Activated CD4-positive, CD25-positive, alpha-beta regulatory T cell (primary cell): ENCODE measurements at places on chromosomes 7 and 10.

DNA sequence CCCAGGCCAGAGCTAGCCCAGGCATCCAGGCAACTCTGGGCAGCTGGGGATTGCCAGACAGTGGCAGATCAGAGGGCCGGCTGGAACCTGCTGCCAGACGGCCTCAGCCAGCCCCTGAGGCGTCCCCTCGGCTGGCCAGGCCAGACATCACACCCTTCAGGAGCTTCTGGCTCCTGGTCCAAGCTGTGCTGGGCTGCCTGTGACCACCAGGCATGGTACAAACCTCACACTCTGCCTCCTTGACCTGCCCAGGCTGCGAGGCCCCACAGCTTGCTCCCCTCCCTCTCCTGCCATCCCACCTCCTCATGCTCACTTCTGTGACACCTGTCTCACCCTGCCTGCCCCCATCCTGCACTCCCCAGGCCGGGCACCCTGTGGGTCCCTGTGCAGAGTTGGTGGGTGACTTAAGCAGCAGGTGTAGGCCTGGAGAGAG is 5.7 kb downstream of the DEPP1 start:
- DNase-seq = no peak

- DNase-seq = no peak
Observed at GRCh38 chr7:134991469-134992339, 5.4 kb downstream of the AGBL3 start.

DNA sequence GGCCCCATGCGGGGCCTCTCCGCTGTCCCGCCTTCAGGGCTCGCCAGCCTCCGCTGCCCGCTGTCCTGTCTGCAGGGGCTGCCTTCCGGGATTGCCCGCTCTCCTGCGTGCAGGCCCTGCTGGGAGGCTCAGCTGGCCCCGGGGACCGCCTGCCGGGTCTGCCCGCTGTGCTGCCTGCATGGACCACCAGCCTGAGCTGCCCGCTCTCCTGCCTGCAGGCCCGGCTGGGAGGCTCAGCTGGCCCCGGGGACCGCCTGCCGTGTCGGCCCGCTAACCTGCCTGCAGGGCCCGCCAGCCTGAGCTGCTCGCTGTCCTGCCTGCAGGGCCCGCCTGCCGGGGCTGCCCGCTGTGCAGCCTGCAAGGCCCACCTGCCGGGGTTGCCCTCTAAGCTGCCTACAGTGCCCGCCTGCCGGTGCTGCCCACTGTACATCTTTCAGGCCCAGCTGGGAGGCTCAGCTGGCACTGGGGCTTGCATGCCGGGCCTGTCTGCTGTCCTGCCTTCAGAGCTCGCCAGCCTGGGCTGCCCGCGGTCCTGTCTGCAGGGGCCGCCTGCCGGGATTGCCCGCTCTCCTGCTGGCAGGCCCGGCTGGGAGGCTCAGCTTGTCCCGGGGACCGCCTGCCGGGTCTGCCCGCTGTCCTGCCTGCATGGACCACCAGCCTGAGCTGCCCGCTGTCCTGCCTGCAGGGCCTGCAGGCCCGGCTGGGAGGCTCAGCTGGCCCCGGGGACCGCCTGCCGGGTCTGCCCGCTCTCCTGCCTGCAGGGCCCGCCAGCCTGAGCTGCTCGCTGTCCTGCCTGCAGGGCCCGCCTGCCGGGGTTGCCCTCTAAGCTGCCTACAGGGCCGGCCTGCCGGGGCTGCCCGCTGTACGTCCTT is 165.1 kb downstream of the GLRX3 start:
- DNase-seq = peak; percentile 62

DNA sequence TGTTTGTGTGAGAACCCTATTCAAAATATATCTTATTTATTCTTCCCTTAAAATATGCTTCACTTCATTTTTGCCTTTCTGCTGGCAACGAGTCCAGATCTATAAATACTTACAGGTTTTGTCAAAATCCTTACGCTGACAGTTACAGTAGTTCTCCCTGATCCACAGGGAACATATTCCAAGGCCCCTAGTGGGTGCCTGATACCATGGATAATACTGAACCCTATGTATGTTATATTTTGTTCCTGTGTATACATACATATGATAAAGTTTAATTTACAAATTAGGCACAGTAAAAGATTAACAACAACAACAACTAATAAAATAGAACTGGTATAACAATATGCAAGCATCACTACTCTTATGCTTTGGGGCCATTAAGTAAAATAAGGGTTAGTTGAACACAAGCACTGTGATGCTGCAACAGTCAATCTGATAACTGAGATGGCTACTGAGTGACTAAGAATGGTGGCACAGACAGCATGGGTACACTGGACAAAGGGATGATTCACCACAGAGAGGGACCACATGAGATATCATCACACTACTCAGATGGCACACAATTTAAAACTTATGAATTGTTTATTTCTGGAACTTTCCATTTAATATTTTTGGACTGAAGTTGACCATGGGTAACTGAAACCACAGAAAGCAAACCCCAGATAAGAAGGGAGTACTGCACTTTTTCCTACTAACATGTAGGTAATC is 29.4 kb upstream of the PCGF5 start:
- DNase-seq = no peak

- DNase-seq = no peak
Observed at GRCh38 chr7:128366300-128366699, 4.8 kb upstream of the PRRT4 start.

DNA sequence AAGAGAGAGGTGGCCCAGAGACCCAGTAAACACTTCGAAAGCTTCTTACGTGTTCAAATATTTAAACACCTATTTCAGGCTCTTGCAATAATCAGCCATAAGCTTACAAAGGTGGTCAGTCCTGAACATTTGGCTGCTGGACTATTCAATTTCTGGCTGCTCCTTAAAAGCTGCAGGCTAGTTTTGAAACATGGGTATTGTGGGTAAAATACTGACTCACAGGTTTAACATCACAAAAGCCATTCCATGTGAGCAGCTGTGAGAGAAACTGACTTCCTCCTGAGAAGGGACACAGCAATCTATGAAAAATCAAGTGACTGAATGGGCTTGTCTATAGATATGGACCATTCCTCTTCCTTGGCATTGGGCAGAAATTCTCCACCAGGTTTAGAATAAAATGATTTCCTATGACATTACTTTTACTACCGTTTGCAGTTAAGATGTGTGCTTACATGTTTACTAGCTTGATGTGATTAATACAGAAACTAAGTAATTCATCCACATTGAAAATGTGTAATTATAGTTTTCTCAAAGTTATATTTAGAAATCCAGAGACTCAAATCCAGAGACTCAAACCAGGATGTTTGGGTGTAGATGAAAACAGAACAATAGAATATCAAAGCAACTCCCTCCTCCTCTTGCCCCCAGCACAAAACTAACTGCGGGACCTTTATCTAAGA is 252.3 kb downstream of the GATA3 start:
- no peak for DNase-seq

GRCh38 chr7:78020136-78020873 is 221.7 kb downstream of the PHTF2 start:
- no peak for DNase-seq

GRCh38 chr10:14782691-14783363 is 8.1 kb upstream of the FAM107B start:
- no peak for DNase-seq

- no peak for DNase-seq
Observed at GRCh38 chr10:70738006-70738760, 47.0 kb downstream of the TBATA start.

DNA sequence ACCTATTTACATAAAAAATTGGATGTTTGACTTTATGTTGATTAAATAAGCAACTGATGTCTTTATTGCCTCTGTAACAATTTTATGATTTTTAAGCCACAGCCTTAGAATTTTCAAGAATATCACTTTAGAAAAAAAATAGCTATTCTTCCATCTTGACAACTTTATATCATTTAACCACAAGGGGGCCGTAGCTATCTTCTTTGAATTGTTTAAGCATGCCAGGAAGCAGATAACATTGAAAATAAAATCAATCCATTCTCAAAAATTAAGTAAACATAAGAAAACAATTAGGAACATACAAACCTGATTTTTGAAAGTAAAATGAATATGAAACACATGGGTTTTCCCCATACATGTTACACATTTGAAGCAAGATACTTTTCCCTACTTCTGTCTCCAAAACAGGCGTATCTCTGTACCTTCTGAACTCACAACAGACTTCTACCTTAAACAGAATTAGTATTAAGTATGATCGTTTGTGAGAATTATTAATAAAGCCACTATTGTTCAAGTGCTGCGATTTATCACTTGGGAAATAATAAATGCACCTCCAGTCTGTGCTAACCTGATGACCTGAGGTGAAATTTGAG is 209.0 kb downstream of the CACNA2D1 start:
- no peak for DNase-seq

- DNase-seq = no peak
Observed at GRCh38 chr10:102580230-102580629, 64.0 kb upstream of the TRIM8 start.

GRCh38 chr7:1586126-1586826 is 16.4 kb upstream of the PSMG3 start:
- DNase-seq = no peak

- no peak for DNase-seq
Observed at GRCh38 chr7:142709921-142710320, 39.4 kb upstream of the PRSS1 start.

GRCh38 chr7:135147899-135148721 is at the start of gene TMEM140:
Gene TMEM140, plus strand, starts transcription at chr7:135148072. Its CDS starts 16,370 bp downstream, at chr7:135164442.
- peak; percentile 12 for DNase-seq

DNA sequence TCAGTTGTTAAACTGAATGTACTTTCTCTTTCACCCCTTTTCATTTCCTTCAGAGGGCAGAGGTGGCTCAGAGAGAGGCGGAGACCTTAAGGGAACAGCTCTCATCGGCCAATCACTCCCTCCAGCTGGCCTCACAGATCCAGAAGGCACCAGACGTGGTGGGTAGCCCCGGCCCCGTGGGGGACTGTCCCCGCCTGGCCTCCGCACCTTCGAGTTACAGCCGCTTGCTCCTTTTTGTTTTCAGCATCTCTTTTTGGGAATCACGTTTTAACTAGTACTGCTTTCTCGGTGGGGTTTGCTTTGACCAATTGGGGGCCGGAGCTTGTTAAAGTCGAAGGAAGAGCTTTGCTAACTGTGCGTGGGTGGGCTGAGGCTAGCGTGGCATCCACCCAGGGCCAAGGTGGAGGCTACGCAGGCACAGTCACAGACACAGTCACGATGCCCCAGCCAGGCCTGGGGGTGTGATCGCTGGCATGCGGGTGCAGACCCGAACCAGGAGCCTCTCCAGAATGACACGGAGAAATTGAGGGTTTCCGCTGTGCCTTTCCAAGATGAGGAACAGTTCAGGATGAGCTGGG is 116.2 kb upstream of the SH2B2 start:
- no peak for DNase-seq

- no peak for DNase-seq
Observed at GRCh38 chr10:28328346-28328745, 25.5 kb upstream of the MPP7 start.

GRCh38 chr10:77970869-77971803 is 44.6 kb upstream of the DLG5 start:
- no peak for DNase-seq

GRCh38 chr10:69344591-69345252 is 66.4 kb downstream of the HK1 start:
- DNase-seq = no peak

DNA sequence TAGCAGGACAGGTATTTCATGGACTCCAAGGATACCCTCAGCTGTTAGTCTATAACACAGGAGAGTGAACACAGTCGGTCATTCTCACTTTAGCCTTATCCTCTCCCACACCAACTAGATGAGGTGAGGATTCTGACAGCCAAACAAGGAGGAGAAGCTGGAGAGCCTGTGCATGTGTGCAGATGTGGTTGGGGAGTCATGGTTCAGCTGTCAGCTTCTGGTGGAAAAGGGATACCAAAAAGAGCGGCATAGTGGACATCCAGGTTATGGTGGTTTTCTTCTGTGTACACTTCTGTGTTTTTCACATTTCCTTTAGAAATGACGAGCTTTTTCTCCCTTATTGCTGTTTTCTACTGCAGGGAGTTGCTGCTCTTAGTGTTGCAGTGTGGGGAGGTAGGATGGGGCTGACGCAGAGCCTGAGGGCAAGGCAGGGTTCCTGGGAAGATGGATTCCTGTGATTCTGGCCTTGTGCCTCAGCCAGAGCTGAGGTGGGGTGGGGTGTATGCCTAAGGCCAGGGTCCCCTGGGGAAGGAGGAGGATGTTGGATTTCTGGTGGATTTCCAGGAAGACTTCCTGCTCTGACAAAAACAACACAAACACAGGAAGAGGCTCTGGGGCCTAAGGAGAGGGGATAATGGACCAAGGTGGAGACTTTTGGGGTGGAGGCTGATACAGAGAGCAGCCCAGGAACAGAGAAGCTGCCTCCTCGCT is 26.6 kb downstream of the PLAU start:
- DNase-seq = no peak

DNA sequence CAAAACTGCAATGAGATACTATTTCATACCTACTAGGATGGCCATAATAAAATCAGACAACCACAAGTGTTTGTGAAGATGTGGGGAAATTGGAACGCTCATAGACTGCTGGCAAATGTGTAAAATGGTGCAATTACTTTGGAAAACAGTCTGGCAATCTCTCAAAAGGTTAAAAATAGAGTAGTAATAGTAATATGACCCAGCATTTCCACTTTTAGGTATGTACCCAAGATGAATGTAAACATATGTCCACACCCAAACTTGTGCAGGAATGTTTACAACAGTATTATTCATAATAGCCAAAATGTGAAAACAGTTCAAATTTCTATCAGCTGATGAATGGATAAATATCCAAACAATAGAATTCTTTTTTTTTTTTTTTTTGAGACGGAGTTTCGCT is 731.6 kb upstream of the ANKRD30A start:
- no peak for DNase-seq

DNA sequence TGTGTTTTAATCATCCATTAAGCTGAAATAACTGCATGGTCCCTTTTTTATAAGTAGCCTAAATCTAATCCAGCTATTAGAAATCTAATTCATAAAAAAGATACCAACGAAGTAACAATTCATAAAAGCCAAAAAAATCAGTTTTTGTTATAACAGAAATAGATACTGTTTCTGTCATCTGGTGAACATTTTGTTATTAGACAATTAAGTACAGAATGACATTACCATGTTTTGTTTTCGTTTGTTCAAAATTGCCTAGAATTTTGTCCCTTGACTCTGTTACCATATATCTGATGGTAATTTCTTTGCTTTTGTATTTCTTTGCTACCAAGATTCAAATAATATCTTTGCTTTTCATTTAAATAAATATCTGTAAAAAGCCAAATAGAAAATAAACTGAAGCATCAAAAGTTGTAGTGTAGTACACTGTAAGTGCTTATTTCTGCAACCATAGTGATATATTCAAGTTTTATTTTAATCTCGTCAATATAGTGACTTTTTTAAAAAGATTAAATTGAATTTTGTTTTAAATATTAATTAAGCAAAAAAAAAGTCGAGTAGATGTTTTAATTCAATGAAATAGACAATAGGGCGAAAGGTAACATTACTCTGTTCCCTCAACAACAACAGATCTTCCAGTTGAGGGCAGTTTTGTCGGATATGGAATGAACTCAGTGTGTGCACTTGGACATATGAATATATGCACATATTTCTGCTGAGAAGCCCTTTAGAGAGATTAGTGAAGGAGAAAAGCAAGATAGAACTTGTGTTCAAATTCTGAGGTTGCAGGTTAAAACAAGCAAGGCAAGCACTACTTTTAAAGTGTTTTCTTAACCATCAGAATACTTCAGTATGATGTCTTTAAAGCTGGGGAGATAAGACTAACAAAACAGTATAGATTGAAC is 7.9 kb upstream of the IGF2BP3 start:
- no peak for DNase-seq
